ENCODE measurements at places on chromosomes 11 and 22. TPM values are rescaled to one million over a fixed set of nuclear protein-coding genes. Genes with fewer than 3 reads are reported as not detected.

ANKK1 gene
- not detected for total RNA-seq

DNA sequence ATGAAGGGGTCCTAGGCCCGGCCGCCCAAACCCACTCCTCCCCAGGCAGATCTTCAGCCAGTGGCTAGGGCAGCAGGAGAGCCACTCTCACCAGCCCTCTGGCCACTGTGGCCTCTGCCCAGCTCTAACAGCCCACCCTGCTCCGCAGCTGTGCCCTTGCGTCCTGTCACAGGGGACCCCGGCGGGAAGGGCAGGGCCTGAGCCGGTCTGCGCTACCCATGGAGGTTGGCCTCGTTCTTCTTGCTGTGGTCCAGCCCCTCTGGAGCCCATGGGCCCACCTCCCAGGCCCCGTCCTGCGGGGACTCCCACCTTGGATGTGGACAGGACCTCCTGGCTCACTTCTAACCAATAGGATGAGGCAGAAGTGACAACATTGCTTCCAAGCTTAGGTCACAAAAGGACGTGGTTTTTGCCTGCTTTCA, 38.3 kb upstream of the TH start:
- no peak for DNase-seq

CCDC89 gene
- total RNA-seq: 0.41 TPM

GRCh38 chr11:68269414-68270081, 2.2 kb downstream of the C11orf24 start:
- DNase-seq: no peak

DNA sequence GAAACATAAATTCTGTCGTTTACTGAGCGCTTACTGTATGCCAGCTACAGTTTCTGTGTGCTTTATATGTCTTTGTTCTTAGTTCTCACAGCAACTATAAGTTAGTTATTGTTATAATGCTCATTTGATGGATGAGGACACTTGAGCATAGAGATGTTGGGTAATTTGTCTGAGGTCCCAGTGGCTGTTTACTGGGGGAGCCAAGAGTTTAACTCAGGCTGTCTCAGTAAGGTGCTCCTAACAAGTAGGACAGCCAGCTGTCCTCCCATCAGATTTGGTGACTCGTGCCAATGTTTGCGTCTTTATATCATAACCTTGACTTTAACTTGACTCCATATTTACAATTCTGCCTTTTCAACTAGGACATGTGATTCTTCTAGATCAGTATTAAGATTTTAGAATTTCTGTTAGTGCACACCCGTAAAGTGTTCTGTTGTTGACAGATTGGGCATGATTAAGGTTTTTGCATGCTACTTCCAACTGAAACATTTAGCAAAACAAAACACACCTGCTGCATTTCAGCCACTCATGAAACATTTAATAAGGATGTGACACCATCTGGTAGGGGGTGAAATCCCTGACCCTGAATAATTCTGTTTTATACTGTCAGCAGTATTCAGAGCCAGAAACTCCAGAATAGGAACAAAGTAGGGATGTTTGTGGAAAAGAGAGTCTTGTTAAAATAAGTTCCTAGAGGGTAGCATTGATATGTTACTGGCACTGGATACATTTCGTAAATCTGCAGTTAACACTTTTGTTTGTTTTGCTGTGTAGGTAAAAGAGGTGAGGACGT, 1.9 kb downstream of the REXO2 start:
- no peak for DNase-seq

- no peak for DNase-seq
Observed at GRCh38 chr11:64911142-64911541, 5.9 kb downstream of the ATG2A start.

DNA sequence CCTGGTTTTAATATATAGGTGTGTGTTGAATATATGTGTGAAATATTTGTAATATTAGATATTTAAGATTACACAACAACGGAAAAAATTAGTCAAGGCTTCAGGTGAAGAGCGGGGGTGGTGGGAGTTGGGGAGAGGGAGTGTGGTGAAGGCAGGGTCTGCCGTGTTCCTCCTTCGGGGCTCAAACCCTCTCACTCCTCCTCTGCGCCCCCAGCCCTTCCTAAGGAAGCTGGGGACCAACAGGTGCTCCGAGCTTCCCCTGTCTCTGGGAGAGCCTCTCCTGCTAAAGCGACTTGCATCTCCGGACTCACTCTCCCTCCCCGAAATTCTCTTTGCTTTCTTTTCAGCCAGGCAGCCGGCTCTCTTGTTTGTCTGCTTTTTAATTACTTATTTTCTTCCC, 960 bp upstream of the CADM1 start:
- no peak for DNase-seq

C11orf42 gene
- not detected for total RNA-seq

GAL3ST3 gene
- total RNA-seq: 10.6 TPM

DNA sequence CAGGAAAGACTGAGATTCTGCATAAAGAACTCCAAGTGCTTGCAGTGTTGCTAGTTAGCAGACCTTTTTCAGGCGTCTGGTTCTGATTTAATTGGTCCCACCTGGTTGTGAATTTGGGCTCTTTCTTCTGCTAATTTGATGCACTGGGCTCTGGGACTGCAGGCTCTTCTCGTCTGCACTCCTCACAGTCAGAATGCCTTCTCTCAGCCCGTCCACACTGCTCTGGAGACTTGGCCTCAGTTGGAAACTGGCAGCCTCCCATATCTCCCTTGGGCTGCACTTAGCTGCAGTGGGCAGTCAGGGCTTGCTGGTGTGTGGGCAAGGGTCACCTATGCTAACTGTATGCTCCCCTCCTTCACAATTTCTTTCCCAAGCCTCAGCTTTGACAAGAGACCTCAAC, 1.5 kb downstream of the TRIM6 start:
- DNase-seq: no peak

LRRC56 gene
- 1.2 TPM for total RNA-seq

- no peak for DNase-seq
Observed at GRCh38 chr11:30485222-30485621, 100.9 kb downstream of the MPPED2 start.

CBLIF gene
- not detected for total RNA-seq

GRCh38 chr11:70578831-70579230, 180.5 kb downstream of the CTTN start:
- no peak for DNase-seq

DNA sequence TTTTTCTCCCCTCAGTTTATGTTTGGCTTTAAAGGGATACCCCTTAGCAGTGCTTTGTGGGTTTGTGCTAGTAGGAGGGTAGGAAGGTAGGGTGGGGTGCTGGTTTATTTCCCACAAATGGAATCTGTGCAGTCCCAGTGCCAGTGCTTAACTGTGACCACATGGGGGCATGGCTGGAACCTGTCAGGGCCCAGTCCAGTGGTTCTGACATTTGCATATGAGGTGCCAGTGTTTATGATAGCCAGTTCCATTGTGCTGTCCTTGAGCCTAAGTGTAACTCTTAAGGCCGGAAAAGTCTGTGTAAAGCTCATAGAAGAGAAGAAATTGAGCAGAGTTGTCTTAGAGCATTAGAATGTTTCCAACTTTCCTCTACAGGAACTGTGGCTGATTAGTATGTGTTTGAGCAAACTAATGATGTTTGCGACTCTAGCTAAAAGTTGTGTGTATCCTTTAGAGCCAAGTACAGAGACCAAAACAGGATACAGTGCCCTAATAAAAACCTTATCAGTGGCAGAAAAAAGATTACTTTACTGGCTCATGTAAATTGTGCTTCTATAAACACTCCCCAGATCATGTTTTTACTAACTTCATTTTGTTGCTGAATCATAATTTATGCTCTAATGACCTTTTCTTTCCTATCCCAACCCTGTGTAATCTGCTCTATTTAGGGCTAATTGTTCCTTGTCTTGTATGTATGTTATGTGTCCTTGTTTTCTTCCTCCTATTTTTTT, 38.1 kb downstream of the DIXDC1 start:
- DNase-seq: no peak

DNA sequence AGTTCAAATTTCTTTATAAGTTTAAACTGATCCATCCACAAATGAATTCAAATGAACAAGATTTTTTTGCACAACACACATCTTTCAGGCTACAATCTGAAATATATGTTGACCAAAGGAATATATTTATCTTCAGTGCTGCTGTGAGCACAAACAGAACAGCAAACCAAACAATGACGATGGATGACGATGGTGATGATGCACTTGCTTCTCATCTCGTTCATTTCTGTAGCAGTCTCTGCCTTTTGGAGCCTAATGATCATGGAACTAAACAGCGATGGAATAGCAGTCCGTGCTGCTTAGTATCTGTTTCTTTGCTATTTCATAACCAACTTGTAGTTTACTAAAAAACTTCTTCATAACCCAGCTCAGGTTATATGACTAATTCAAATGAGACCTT, 220.7 kb upstream of the BLID start:
- DNase-seq: no peak

DNA sequence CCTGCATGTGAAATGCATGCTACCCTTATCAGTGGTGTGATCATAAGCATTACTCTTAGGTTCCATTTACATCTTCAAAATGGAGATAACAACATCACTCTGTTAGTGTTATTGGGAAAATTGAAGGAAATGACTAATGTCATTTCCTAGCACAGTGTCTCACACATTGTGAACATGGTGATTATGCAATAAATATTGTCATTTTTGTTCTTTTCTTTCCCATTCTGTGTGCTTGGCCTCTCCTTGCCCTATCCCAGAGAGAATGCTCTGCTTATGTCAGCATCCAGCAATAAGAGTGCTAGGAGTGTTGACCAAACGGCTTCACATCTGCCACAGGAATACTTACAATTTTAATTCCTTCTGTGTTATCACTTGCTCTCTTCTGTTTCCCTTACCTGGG, 1024.1 kb upstream of the CCDC90B start:
- no peak for DNase-seq

DNA sequence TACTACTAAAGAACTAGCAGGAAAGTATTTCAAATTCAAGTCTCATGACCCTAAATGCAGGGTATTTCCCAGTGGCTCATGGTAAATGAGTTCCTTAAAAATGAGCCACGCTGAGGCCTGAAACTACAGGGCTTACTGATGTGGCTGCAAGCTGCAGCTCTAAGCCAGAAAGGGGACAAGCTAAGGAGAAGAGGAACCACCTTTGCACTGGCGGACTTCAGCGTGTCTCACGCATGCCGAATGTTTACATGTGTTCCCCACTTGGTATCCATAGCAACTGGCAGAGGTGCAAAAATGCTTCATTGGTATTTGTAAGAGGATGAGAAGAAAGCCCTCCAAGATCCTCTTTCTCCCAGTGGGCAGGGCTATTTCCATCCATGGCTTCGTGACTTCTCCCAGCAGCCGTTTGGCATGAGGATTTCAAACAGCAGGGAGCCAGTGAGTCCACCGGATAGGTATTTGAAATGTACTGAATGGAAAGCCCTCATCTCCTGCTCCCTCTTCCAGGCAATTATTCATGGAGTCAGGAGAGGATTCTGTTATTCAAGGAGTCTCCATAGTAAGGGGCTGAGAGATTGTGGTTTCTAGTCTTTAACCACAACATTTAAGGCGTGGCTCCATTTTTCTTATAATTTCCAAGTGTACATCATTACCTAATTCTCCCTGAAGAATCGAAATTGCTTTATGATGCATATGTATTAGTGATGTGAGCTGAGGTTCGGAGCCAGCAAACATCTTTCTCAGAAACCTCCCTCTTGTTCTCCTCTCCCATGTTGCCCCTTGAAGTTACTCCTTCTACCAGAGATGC, 55.3 kb upstream of the CD44 start:
- peak; percentile 34 for DNase-seq

- DNase-seq: no peak
Observed at GRCh38 chr22:37089434-37089833, 20.1 kb downstream of the TMPRSS6 start.

DNA sequence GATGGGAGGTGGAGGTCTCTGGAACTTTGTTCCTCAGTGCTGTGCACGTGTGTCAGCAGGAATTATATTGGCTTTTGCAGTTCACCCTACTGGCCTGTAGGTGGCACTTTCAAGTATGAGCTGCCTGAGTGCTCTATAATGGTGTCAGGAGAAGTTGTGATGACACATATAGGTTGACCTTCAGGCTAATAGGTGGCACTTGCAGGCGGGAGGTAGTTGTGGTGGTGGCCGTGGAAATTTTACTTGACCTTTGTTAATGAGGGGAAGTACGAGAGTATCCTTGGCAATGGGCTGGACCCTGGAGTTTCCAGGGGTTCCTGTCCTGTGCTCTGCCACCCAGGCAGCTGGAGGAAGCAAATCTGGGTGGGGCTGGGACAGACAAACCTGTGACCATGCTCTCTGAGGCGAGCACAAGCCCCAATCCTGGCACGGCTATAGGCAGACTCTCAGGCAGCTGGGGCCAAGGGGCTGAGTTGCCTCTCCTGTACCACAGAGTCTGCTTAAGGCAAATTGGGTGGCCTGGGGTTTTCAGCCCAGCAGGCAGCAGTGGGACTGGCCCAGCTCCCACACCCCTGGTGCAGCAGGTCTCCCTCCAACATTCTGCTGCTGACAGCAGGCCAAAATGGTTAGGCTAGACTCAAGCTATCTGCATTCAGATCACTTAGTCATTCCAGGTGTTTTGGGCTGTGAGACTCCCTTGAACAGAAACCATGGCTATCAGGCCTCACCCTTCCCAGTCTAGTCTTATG, 147.5 kb upstream of the CTSC start:
- DNase-seq: no peak

DNA sequence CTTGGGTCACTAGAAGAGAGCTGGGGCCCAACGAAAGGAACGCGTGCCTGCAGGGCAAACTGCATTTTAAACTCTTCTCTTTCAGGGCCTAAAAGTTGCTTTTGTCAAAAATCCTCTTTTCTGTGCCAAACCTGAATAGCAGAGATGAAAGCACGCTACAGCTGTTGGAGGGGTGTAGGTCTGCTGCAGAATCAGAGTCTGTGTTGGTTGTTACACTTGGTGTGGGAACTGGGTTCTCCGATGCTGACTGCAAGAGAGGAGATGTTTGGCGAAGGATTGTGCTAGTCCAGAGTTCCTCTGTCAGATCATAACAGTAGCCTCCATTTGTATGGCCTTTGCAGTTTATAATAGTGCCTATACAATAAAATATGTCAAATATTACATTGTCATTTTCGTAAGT, 41.8 kb downstream of the BARX2 start:
- DNase-seq: no peak
